Erythroblast (primary cell): ENCODE measurements at places on chromosomes 13 and 19.
A peak's percentile ranks its signal among the peaks of the same experiment; 100 is the strongest.

GRCh38 chr19:8017808-8018207, 12.4 kb upstream of the ELAVL1 start:
- DNase-seq, result peak; percentile 83

DNA sequence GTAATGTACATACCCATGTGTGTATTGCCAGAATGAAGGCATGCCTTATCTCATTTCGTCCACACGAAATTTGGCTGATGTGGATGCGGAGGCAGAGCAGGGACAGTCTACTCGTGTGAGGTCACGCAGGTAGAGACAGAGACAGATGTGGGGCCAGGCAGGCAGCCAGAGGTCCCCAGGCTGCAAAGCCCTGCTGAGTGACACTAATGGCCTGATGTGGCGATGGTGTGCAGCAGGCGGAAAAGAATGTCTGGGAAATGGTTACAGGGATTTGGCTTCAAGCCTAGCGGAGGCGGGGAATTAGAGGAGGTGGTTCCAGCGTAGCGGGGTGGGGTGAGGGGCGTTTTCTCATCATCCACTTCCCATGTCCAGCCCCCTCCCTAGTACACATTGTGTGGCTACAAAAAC, 4.2 kb upstream of the IZUMO2 start:
- no peak for DNase-seq

DNA sequence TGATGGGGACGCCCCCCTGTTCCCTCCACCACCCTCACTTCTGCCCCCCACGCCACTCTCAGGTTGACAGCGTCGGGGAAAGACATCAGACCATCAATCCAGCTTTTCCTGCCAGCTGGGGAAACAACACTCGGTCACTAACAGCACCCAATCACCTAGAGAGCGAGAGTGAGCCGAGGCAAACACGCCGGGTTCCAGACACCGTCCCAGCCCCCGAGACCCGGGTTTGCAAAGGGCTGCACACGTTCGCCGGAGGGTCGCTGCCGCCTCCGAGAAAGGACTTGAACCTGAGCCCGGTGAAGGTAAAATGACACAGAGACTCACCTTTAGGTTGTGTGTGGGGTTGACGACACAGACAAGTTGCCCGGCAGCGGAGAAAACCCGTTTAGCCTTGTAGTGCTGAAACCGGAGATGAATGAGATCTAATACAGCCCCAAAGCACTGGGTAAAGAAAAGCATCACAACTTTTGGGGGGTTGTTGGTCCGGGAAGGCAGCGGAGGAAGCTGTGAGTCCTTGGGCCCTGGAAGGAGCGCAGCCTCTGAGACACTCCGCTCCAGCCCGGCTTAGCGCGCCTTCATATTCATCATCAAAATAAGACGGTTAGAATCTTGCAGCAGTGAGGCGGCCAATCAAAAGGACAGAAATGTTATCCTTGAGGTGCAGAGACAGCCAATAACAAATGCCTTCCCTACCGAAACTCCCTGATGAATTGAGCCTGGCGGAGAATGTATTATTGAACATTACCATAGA, at the start of gene SIAH3:
SIAH3 (minus strand) TSS at position 583 of the 751 bp plus-strand sequence; CDS start at position 459, 124 bp downstream.
- peak; percentile 4 for DNase-seq

GRCh38 chr13:98556968-98557631, 19.8 kb downstream of the STK24 start:
- DNase-seq, result peak; percentile 75

DNA sequence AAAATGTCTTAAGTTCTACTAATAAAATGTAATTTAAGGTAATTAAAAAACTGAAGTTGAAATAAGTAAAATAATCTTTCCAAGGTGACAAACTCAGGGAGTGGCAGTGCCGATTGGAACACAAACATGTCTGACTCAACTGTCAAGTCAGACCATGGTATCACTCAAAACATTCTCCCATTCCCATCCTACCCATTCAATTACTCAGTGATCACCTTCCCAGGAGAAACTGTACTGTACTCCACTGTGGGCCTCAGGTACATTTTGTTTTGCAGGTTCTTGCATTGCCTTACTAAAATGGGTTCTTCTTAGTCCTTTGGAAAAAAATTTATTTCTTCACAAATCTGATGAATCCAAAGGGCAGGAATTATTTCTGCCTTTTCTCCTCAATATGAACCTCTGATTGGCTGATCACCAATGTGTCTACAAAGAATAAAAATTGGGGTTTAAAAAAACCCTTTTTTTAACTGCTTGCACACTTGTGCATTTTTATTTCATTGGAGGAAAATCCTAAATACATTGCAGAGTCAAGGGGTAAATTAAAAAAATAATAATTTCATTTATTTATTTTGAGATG, 96.8 kb downstream of the ZNF429 start:
- DNase-seq, result no peak

- no peak for DNase-seq
These were observed 90.0 kb downstream of the RNASEH2B start for GRCh38 chr13:50999641-51000040.

DNA sequence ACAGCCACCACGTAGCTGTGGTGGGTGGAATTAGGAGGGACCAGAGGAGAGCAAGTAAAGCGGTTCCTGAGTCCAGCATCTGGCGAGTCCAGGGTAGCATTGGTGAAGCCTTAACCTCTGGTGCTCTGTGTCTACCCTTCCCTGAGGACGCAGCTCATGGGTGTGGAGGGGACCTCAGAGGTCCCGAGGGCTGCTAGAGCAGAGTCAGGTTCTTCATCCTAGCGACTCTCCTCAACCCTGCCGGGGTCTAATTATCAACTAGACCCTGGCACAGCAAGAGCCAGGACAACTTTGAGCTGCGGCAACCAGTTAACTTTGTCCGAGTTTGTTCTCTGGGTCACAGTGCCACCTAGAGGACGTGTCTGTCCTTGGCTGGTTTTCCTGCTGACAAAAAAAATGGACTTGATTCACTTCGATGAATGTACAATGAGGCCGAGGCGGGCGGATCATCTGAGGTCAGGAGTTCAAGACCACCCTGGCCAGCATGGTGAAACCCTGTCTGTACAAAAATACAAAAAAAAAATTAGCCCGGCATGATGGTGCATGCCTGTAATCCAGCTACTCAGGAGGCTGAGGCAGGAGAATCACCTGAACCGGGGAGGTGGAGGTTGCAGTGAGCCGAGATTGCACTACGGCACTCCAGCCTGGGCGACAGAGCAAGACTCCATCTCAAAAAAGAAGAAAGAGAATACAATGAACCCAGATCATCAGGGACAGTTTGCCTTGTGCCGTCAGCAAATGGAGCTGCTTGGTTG, 25.0 kb downstream of the TSSK6 start:
- peak; percentile 92 for DNase-seq

DNA sequence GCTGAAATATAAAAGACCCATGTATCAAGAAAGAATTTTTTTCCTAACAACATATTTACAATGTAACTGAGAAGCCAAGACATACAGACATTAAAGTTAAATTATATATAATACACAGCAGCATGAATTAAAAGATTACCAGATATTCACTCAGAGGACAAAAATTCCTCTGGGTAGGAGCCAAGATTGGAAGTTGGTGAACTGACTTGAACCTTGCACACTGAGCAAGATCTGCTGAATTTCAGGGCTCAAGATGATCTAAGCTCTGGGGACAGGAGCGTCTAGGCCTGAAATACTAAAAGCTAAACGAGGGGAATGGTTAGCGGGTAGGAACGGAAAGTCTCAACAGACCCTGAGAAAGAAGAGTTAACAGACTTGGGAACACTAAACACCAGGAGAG, 8.5 kb downstream of the FOXO1 start:
- no peak for DNase-seq

GRCh38 chr19:29268103-29268502, 55.2 kb upstream of the UQCRFS1 start:
- DNase-seq, result no peak

GRCh38 chr19:35100588-35101533, 14.8 kb upstream of the FXYD3 start:
- no peak for DNase-seq

DNA sequence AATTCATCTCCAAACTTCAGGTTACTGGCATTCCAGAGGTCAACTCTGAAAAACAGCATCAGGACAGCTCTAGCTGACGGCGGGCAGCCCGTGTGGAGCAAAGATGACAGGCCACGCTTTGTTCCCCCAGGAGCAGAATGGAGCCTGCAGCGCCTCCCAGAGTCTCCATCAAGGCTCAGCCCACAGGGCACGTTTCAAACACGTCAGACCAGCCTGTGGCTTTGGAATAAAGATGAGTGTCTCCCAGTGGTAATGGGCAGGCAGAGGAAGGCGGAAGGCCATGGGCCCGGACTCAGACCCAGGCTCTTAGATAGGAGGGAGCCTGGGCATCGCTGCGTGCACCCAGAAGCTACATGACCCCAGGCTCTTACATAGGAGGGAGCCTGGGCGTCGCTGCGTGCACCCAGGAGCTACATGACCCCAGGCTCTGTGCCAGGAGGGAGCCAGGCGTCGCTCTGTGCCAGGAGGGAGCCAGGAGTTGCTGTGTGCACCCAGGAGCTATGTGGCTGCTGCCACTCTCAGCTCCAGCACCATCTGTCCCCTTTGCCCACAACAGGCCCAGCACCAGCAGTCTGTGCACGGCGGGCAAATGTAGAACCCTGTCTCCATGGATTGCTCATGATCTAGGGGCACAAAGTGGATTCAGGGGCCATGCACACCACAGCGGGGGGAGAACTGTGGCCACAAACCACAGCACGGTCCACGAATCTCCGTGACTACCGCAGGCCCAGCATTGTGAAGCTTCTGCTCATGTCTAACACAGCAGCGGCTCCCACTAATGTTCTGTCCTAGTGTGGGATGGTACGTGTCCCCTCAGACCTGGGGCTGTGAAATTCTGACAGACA, 47.8 kb upstream of the C13orf46 start:
- no peak for DNase-seq

DNA sequence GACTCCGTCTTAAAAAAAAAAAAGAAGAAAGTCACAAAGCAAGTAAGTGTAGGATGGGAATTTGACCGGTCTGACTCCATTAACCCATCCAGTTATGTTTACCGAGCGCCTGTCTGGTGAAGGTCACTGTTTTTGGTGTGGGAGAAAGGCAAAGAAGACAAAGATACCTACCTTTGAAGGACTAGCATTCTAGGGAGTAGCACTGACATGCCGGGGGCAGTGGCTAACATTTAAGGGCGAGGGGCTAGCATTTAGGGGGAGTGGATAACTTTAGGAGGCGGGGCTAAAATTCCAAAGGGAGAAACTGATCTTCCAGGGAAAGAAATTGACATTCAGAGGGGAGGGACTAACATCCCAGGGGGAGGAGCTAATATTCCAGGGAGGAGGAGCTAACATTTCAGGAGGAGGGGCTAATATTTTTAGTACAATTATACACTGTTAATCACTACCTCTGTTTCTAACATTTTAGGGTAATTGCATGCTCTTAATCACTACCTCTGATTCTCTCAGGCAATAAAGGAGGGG, 8.7 kb downstream of the GPR32 start:
- DNase-seq, result no peak

DNA sequence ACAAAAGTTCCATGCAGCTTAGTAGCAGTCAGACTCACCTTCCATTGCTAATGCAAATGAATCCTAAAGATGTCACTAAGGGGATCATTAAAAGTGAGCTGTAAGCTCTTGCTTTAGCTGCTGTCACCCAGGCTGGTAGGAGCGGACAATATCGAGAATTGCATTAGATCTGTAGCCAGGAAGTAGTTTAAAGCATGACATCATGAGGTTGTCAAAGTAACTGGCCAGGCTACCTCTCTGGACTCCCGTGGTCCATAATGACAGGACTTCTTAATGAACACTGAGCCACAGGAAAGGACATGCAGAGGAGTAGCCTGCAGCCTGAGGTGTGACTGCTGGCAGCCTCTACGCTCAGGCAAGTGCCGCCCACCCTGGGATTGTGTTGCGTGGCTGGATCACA, 522.3 kb upstream of the NBEA start:
- DNase-seq, result no peak

GRCh38 chr13:110910013-110910890, 4.6 kb downstream of the ANKRD10 start:
- no peak for DNase-seq

- no peak for DNase-seq
These were observed 4.6 kb downstream of the ZNF444 start for GRCh38 chr19:56145698-56146097.

DNA sequence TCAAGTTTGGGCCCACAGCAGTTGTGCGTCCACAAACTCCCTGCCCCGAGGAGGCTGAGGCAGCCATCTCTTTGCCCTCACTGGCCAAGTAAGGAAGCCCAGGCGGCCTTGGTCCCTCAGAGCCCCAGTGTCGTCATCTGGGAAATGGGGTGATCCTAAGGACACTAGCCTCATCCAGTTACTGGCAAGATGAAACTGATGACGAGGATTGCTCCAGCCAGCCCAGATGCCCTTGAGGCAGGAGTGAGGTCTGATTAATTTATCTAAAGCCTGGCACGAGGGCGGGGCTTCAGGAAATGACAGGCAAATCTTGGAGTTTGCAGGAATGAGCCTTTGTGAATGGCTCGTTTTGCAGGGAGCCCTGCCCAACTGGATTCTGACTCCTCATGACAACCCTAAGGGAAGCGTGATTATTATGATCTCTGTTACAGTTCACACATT, 5.6 kb downstream of the LIPE start:
- DNase-seq, result no peak

DNA sequence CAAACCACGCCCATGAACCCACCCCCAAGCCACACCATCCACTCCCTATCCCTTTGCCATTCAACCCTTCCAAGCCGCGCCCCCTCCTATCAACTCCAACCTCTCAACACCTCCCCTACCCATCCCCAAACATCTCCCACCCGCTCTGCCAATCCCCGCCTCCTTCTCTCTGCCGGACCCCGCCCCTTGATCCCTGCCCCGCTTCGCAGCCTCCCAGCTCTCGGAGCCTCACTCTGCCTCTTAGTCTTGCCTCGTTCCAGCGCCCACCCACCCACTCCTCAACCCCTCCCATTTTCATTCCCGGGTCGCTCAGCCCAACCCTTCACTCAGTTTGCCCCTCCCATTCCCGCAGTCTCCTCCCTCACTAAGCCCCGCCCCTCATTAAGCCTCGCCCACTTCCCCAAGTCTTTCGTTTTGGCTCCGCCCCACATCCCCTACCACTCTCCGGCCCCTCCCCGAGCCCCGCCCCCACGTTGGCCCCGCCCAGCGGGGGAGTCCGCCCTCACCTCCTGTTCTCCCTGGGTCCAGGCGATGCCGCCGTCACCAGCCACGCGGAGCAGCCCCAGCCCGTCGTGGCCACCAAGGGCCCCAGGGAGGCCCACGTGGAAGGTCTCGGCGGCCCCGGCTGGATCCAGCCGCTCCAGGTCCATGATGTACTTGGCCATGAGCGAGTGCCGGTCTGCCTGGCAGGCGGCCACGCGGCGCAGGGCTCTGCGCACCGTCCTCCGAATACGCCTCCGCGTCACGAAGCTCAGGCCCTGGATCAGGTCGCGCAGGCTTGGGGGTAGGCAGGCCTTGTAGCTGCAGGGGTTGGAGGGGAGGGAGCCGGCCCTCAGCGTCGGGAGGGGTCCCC, 5.7 kb downstream of the JAK3 start:
- peak; percentile 32 for DNase-seq

GRCh38 chr19:3987619-3988371, 2.5 kb upstream of the EEF2 start:
- peak; percentile 91 for DNase-seq

- no peak for DNase-seq
These were observed 10.0 kb upstream of the NDUFS7 start for GRCh38 chr19:1373534-1374249.
